HS-27A (cell line): ENCODE measurements at places on chromosomes 1 and 21.

DNA sequence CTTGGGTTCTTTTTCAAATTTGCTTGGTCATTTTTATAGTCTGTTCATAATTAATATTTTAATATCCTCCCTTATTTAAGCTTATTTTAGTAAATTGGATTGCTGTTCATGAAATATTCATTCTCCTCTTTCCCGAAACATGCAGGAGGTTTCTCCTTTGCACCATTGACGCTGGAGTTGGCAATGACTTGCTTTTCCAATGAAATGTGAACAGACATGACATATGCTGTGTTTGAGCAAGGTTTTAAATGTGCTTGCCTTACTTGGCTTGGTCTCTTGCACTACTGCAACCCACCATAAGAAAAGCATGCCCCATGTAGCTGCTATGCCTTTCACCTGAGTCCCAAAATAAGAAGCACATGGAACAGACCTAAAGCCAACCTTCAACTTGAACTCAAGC, 498.0 kb upstream of the NFIA start:
- DNase-seq: no peak

DNA sequence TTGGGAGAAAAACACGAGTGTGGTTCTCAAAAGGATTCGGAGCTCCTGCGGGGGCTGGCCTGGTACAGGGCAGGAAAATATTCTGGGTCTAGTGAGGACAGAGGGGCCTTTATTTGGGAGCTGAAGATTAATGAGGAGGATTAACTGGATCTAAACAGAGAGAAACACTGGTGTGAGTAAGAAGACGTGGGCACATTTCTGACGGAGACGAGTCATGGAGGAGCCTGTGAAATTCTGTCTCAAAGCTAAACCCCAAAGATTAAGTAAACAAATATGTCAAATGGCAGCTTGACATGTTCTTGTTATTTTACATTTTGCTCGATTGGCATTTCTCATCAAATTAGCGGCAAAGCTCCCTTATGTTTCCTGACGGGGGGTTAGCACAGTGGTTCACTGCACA, 12.8 kb downstream of the PROK1 start:
- DNase-seq: no peak

GRCh38 chr1:148354284-148354912, 128.7 kb downstream of the PPIAL4G start:
- DNase-seq: no peak

DNA sequence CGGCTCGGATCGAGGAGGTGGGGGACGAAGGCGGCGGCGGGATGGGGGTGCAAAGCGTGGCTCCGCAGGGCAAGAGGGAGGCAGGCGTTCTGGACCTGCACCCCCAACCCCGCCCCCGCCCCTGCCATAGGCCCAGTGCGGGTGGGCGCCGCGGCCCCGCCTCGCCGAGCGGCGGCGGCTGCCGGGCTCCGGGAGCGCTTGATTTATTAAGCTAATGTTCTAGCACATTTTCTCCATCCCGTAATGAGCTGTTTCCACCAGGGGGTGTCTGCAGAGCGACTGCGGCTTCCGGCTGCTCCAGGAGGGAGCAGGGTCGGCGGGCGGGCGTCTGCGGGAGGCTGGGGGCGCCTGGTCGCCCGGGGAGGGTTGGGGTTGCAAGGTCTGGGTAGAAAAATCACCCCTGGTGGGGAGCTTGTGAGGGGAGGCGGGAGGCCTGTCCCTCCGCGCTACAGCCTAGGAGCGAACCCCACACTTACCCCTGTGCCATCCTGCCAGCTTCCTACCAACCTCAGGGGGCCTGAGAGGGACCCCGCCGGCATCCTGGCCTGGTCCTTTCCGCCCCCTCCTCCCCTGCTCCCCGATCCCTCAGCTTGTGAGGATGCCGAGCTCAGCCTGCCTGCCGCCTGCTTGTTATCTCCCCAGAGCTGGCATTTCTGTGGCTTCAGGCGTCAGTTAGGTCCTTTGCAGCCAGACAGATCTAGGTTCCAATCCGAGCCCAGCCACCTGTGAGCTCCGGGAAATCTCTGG, 48.5 kb upstream of the ACOT11 start:
- DNase-seq: no peak
